Fibroblast of skin of right quadriceps (primary cell): ENCODE measurements at places on chromosomes 12 and 14.

DNA sequence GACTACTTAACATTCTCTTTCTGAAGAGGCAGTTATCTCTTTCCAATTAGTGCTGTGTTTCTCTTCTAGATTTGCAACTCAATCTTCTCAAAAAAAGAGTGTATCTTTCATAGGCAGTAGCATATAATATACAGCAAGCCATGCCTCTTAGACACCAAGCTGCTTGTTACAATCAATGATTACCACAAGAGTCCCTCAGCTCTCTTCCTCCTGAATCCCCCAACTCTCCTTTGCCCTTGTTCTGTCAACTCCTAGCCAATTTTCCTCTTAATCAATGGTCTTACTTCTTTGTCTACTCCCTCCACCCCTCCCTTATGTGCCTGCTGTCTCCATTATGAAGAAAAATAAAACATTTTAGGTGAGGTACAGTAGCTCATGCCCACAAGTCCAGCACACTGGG lies 2.6 kb downstream of the TMTC1 start:
- DNase-seq = no peak

DNA sequence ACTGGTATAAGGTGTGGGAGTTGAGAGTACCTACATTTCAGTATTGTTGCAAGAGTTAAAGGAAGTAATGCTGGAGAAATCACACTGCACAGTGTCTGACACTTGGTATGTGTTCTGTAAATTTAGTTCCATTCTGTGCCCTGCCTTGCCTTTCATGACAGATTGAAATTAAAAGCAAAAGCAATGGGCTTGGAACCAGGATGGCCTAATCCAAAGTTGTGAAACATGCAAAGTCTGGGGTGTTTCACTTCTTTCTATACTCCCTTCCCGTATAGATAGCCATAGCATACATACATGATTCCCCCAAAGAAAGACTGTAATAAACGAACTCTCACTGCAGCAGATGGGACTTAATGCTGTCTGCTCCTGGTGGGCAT lies 281.1 kb downstream of the NRXN3 start:
- DNase-seq = no peak

- no peak for DNase-seq
Observed at GRCh38 chr12:115013236-115013981, 329.4 kb upstream of the TBX3 start.

DNA sequence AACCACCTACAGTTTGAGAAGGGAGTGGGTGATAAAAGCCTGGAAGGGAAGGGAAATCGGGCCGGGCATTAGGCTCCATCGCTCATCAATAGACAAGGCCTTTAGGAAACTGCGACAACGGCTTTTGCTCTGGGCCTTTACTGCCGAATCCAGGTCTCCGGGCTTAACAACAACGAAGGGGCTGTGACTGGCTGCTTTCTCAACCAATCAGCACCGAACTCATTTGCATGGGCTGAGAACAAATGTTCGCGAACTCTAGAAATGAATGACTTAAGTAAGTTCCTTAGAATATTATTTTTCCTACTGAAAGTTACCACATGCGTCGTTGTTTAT lies 261 bp upstream of the RNU7-1 start:
- DNase-seq = peak; percentile 93

DNA sequence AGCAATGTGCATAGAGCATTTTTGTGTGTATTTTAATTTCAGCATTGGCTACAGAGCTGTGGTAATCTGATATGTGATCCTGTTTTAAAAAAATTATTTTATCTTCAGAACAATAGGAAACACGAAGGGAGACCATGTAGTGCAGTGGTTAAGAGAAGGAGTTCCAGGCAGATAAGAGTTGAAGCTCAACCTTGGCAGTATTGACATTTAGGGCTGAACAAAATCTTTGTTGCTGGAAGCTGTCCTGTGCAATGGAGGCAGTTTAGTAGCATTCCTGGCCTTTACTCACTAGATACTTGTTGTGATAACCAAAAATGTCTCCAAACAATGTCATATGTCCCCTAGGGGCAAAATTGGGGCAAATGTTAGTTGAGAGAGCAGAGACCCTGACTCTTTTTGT lies 59.2 kb downstream of the CHST11 start:
- DNase-seq = no peak

- no peak for DNase-seq
Observed at GRCh38 chr12:90575995-90576394, 379.0 kb downstream of the CCER1 start.

GRCh38 chr12:109459247-109459646 lies 17.9 kb downstream of the KCTD10 start:
- no peak for DNase-seq

DNA sequence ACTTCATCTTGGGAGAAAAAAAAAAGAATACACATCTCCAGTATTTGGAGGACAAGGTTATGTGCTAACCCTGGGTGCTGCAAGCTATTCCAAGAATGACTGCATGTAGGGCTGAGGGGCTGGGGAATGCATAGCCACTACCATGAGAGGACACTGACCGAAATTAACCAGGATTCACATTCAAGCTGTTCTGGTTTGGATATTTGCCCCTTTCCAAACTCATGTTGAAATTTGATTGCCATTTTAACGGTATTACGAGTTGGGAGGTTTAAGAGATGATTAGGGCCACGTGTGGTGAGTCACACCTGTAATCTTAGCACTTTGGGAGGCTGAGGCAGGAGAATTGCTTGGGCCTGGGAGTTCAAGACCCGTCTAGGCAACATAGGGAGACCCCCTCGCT lies 18.5 kb upstream of the MARK3 start:
- DNase-seq = peak; percentile 42

- no peak for DNase-seq
Observed at GRCh38 chr12:124432376-124432775, 135.0 kb downstream of the NCOR2 start.

DNA sequence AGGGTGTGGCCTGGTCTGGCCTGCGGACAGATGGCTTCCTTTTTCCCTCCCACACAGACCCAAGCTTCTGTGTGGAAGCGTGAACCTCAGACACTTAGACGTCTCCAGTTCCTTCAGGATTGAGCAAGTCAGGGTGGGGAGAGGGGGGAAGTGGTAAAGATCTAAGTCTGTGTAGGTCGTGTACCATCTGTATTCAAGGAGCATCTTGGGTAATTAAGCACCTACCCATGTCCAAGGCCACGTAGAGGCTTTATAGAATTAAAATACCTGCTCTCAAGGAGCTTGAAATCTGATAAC lies 1.7 kb downstream of the AVIL start:
- DNase-seq = no peak

DNA sequence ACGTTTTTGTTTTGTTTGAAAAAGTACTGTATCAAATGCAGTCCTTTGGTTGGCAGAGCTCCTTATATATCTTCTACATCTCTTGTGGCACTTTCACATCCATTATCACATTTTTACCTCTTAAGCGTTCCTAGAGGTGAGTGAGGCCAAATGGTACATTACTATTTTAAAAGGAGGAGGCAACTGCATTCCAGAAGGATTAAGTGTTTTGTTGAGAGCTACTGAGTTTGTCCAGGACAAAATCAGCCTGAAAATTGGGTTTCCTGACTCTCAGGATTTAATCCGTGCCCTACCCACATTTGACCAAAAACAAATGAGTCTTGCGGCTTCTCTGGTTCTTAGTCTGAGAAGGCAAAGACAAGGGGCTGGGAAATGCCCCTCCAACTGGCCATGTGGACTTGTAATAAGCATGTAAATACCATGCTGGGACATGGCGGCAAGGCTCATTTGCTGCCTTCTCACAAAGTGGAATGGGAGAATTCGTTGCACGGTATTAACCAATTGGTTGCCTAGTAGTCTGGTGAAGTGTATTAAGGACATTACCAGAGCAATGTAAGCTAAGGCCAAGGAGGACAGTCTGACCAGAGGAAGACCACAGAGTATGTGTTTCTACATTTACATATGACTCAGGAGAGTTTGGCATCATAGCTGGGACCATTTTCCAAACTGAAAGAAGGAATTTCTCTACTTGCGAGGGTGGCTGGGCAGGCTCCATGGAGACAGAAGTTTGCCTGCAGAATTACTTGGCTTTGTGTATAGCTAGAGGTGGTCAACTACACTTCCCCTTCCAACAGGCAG lies 175.8 kb upstream of the PLXNC1 start:
- peak; percentile 41 for DNase-seq

- peak; percentile 91 for DNase-seq
Observed at GRCh38 chr12:52442600-52443061, 8.5 kb upstream of the KRT75 start.

- DNase-seq = no peak
Observed at GRCh38 chr14:24924544-24924943, 125.4 kb downstream of the STXBP6 start.

DNA sequence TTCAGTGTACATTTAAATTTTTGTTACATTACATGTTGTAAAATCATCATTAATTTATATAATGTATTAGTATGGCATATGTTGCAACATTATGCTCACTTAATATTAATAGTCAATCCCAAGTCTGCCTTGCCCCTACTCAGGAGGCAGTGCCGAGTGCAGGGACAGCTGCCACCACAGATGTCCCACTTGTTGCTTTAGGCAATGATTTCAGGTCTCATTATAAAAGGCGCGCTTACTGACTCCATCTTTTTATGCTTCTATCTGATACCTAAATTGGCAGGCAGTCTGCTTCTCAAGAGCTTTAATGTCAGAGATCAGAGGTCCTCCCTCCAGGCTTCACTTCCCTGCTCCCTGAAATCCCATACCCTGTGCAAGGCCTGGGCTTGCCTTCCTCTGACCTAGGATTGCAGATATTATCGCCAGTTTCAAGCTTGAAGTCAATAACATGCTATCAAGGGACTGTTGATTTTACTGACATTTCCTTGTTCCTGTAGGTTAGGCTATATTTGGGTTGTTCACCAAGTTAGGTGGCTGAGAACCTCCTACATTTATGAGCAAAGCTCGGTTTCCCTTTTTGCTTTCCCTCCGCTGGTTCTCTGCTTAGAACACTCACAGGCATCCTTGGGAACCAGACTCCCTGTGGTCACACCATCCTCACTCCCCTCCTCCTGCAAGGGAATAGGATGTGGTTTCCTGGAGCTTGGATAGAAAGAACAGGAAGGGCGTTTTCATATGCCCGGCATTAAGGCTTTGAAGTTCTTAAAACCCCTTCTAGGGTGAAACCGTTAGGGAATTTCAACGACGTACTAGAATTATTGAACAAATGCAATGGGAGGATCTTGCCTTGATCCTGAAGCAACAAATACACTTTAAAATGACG lies 208.4 kb upstream of the FKBP4 start:
- DNase-seq = peak; percentile 22

- DNase-seq = no peak
Observed at GRCh38 chr14:64554556-64554955, 4.8 kb downstream of the PPP1R36 start.

DNA sequence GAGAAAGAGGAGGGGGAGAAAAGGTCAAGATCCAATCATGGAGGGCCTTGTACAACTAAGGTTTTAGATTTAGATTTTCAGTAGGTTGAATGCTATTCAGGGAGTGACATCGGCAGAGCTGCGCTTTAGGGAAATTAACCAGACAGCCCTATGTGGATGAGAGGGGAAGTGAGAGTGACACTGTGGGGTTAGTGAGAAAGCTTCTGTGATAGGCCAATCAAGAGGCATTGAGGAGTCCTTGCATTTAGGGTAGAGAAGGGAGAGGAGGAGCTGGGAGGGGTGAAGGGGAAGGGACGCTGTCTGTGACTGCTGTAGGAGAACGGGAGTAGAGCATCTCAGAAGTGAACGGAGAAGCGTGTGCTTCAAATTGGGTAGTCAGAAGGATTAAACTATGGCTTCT lies 3.4 kb downstream of the HSD17B6 start:
- DNase-seq = no peak
